ENCODE measurements at places on chromosomes 3 and 15.

GRCh38 chr3:105869861-105870755 lies 1.3 kb upstream of the CBLB start:
- no peak for DNase-seq

GRCh38 chr3:166089575-166089974 lies 252.4 kb upstream of the BCHE start:
- DNase-seq: no peak

GRCh38 chr3:101724329-101725193 lies at the start of gene CEP97:
TSS of gene CEP97 (plus strand) at chr3:101724614. CDS start at chr3:101724677, 63 bp downstream.
- DNase-seq: peak; percentile 96

GRCh38 chr3:192904632-192905289 lies 12.9 kb downstream of the MB21D2 start:
- no peak for DNase-seq

DNA sequence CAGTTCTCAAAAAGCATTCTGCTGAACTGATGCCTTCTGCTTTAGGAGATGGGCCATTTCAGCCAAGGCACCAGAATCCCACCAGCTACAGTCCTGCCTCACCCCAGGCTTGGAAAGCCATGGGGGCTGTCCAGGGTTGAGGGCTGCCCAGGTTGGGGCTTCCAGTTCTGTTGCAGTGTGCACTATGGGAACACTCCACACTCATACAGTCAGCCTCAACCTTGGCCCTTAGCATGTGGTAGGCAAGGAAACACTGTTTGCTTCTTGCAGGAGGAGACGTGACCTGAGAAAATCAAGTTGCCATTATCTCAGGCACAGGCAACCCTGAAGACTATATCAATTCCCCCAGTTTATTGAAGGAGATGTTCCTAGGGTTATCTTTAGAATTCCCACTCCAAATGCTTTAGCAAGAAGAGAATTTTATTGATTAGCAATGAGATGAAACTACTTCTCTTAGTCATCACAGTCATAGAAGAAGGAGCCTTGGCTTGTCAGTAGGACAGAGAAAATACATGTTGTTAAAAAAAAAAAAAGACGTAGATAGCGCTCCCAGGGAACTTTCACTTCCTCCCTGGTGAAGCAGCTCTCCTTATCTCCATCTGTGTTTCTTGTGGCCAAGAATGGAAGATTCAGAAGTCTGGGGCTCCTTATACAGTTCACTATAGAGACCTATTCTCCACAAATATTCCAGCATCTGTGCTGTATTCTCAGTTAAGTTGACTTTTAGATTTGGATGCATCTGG lies 38.3 kb upstream of the IL12A start:
- DNase-seq: no peak

DNA sequence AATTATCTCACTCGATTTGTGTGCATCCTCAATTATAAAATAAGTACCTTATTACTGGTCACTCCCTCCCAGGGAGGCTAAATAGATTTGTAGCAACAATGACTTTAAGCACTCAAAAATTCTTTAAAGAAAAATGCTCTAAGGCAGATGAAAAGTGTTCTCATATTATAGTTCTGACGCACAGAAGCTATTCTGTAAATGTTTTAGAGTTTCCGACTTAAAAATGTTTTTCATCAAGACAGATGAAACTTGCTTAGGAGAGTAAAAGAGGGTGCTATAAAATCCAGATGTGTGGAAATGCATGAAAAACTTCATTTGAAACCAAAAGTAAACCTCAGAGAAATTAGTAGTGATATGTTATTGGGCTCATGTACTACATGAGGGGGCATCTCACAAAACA lies 398.4 kb upstream of the KCNMB2 start:
- DNase-seq: no peak

DNA sequence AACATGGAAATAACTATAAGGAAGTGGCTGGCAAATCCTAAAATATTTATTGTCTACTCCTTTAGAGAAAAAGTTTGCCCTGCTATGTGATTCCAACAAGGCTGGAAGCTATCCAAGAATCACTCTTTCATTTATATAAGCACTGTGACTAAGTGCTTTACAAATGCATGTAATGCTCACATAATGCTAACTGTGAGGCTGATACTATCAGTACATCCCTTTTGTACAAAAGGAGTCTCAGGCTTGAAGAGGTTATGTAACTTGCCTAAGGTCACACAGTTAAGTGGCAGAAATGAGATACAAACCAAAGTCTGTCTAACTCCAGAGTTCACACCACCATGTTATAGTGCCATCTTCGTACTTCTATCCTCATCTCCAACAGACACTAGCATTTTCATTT lies 17.0 kb downstream of the TOPBP1 start:
- no peak for DNase-seq

- no peak for DNase-seq
Observed at GRCh38 chr15:86854176-86854575, 774.5 kb downstream of the AGBL1 start.

- no peak for DNase-seq
Observed at GRCh38 chr3:155444771-155445170, 151.3 kb upstream of the STRIT1 start.

DNA sequence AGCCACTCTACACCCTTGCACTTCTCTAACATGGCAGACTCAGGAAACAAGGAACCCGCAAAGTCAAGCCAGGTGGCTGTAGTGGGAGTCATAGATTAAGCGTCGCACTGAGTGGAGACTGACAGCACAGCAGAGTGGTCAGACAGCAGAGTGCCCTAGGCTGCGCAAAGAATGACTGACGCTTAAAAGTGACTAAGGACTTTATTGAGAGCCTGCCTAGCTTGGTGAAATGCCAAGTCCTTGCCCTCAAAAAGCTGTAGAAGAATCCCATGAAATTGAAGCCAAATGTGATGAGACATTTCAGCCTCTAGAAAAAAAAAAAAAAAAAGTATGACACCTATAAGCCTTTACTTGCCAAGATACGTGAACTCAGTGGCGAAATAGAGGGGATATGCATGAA lies 30.2 kb downstream of the NCEH1 start:
- DNase-seq: no peak

GRCh38 chr15:38005953-38006808 lies 71.7 kb downstream of the TMCO5A start:
- peak; percentile 62 for DNase-seq

GRCh38 chr3:9231006-9231405 lies 18.4 kb downstream of the SRGAP3 start:
- DNase-seq: no peak

DNA sequence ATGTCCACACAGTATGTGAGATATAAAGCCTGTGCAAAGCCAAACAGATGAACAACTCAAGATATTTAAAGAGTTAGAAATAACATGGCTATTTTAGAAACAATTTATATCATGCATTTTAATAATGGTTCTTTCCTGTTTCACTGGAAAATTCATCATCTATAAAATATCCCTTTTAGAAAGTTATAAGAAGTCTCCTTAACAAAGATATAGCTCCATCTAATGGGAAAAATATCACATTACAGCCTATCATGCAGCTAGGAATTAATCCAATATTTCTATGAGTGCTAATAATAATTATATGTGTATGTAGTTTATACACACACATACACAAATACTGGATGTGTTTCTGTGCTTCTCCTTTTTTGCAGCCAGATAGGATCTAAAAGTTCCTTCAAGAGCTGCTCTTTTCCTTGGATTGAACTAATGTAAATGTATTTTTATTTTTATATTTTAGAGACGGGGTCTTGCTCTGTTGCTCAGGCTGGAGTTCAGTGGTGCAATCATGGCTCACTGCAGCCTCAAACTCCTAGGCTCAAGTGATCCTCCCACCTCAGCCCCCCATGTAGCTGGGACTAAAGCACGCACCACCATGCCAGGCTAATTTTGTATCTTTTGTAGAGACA lies 21.6 kb downstream of the RPL22L1 start:
- DNase-seq: peak; percentile 21

GRCh38 chr3:57165641-57166040 lies 488 bp upstream of the IL17RD start:
- DNase-seq: no peak

- no peak for DNase-seq
Observed at GRCh38 chr3:196042673-196043072, 39.2 kb downstream of the TFRC start.

DNA sequence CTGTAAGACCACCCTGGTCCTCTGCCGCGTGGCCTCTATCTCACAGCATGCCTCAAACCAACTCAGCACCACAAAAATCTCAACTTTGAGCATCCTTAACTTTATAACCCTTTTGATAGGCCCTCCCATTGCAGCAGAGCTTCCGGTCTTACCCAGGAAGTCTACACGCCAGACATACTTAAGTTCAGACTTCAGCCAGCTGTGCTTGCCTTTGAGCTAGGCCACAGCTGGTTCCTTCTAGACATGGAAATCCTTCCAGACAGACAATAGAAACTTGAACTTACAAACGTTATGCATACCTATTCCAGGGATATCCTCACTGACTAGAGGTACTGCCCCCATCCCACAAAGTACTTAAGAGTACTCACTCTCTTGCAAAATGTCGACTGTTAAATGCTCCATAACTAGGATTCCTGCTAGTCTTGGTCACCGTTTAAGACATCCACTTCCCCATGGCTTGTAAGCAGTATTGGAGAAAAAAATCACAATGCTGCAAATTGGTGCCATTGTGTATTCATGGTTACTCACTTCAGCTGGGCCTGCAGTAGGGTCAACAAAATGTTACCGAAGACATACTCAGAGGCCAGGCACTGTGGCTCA lies 183.5 kb downstream of the TBL1XR1 start:
- no peak for DNase-seq

DNA sequence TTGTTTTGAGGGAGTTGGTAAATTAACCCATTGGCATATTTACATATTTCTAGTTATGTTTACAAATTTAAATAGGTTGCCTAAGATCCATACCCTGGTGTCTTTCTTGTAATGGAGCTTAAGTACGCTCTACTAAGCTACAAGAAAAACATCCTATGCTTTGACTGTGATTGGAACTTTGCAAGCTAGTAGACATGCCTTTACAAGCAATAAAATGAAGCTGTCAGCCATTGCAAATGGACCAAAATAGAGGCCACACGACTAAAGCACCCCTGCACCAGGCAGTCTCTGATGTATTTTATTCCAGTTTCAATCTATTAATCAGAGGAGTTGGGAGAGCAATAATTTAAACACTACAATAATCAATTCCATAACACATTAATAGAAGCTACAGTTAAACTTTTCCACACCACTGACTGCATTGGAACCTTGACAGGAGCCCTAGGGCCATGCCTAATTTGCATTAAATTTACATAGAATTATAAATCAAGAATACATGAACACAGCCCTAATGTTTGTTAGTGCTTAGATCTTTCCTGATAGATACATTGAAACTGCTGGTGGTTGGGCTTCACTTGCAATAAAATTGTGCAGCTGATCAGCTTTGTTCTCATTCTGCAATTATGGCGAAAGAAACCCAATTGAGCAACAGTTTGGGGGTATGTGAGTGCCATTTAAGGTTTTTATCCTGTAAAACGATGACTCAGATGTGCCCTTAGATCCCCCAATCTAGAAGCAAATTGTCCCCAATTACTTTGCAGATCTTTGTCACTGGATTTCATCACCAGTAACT lies 360.1 kb downstream of the LSAMP start:
- DNase-seq: no peak

GRCh38 chr3:136835813-136836510 lies 17.0 kb downstream of the SLC35G2 start:
- DNase-seq: no peak

DNA sequence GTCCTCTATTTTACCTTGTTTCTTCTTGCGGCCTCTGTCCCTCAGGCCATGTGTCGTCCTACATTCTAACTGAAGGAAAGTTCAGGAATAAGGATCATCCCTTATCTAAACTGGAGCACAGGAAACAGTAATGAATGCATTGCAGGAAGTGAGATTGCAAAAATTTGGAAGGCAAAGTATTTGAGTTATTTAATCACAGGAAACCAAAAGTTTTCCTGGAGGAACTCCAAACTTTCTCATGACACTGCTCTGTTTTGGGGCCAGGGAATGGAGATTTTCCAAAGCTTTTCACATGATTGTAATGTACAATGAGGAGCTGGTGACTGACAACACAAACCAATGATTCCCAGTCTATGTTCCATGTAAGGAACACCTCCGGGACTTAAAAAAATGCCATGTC lies 57.8 kb upstream of the PLSCR4 start:
- DNase-seq: no peak

DNA sequence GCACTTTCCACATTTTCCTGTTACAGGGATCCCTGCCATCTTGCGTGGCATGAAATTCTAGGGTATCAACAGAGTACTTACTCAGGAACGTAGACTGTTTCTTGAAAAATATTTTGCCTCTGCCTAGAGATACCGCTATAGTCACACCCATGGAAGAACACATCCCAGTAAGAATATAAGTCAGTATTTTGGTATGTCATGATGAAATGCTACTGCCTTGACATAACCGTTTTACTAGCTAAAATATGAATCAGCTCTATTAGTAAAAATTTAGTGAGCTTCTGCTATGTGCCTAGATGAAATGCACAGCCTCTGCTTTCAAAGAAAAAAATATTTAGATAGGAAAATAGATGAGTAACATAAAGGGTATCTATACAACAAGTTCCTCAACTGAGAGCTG lies 276.4 kb downstream of the TBC1D5 start:
- no peak for DNase-seq

GRCh38 chr3:184239221-184239620 lies 9.5 kb downstream of the ALG3 start:
- no peak for DNase-seq

- no peak for DNase-seq
Observed at GRCh38 chr3:99678023-99678422, 39.6 kb downstream of the COL8A1 start.

DNA sequence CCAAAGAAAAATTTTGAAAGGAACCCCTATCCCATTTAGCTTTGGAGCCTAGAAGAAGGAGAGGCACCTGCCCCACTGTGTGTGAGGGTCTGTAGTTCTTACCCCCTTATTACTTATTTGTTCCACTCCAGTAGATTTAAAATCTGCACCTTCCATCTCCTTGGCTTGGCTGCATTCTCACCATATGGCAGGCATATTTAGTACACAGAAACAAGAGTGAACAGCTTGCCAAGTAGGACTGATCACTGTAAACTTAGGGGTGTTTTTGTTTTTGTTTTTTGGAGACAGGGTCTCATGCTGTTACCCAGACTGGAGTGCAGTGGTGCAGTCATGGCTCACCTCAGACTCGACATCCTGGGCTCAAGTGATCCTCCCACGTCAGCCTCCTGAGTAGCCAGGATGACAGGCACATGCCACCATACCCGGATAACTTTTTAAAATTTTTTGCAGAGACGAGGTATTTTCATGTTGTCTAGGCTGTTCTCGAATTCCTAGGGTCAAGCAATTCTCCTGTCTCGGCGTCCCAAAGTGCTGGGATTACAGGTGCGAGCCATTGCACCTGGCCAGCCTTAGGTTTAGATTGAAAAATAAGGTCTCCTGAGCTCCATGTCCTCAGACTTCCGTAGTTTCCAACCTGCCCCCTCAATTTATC lies 14.1 kb upstream of the ANXA2 start:
- DNase-seq: no peak

DNA sequence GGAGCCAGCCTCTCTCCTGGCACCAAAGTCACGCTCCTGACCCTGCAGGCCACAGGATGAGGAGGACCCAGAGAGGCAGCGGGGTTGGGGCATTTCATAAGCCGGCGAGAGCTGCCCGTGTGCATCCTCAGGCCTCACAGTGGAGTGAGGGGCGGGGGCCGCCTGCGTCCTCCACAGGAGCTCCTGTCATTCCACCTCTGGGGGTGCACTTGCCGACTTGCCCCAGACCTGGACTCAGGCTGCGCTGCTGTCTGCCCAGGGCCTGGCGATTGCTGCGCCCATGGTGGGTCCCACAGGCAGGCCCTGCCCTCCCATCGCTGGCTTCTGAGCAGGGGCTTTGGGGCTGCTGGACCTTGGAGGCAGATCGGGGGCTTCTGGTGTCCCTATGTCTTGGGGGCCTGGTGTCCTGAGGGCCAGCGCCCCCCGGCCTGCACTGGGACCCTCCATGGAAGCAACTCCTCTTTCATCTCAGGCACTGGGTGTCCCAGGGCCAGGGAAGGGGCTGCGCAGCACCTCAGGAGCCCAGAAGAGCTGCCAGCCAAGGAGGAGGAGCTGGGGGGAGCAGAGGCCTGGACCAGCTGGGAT lies 184.0 kb downstream of the GOLGA6L6 start:
- no peak for DNase-seq
